Glomerular endothelial cell (primary cell): ENCODE measurements at places on chromosomes 6 and 20.

GRCh38 chr6:131213501-131213990 is 78.3 kb downstream of the AKAP7 start:
- no peak for DNase-seq

- DNase-seq: no peak
Measured at GRCh38 chr6:139406577-139407343, 32.3 kb upstream of the CITED2 start.

DNA sequence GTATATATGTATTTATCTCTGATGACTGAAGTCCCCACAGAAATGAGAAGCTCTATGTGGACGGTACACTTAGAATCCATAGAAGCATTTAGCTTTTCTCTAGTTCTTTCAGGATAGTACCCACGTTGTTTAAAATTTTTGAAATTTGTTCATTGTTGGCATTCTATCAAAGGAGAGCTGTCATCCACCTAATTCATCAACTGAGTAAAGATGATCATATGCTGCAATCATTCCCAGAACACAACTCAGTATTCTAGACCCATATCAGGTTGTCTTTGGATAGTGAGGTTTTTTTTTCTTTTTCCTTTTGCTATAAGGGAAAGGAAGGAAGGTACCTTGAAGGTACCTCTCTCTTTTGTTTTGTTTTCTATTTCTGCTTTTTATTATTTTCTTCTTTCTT is 9.3 kb downstream of the SERAC1 start:
- no peak for DNase-seq

DNA sequence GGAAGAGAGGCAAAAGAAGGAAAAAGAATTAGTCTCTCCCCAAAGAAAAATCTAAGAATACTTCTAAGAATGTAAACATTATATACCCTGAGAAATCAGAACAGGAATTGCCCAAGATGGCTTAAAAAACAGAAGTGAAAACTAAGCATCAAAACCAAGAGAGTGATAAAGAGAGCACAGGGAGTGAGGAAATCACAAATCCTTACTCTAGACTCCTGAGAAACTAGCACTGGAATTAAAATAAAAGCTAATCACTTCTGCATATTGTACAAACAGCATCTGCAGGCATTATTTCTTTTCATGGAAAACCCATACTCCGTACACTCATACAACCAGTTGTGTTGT is 285.7 kb downstream of the BTBD9 start:
- no peak for DNase-seq

DNA sequence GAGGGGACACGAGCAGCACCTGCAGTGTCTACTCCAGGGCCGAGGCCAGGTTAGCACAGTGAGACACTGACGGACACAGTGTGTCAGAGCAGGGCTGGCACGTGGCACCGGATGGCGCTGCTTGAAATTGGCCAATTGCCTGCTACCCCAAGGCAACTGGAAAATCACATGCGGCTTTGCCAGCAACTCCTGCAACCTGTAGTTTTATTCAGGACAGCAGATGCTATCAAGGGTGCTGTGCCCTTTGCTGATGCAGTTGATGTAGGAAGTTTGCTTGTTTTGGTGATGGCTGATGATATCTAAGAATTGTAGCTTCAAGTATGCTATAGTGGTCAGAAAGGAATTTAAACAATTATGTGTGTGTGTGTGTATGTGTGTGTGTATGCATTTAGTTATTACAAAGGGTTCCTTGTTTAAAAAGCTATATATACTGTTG is 25.9 kb downstream of the RIN2 start:
- DNase-seq: no peak

DNA sequence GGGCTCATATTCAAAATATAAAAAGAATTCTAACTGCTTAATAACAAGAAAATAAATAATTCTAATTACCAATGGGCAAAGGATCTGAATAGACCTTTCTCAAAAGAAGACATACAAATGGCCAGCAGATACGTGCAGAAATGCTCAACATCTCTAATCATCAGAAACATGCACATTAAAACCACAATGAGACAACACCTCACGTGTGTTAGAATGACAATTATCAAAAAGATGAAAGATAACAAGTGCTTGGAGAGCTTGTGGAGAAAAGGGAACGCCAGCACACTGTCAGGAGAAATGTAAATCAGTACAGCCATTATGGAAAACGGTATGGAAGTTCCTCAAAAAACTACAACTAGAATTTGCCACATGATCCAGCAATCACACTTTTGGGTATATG is 53.6 kb downstream of the MBOAT1 start:
- no peak for DNase-seq

DNA sequence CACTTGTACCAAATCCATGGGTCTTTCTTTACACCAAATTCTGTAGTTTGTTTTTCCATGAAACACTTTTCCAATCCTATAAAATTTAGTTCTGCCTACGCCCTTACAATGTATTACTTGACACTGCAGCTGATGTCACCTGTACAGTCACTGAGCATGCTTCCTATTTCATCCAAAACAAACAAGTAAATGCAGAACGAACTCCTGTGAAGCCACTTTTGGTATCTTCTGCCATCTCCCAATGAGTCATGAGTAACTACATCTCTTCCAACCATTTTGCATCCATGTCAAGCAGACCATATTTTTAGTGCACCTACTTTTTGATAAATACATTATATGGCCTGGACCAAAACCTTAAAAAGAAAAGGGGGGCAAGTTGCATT is 42.4 kb downstream of the HDDC2 start:
- DNase-seq: no peak

GRCh38 chr6:41451039-41451438 is 95.1 kb upstream of the FOXP4 start:
- no peak for DNase-seq

DNA sequence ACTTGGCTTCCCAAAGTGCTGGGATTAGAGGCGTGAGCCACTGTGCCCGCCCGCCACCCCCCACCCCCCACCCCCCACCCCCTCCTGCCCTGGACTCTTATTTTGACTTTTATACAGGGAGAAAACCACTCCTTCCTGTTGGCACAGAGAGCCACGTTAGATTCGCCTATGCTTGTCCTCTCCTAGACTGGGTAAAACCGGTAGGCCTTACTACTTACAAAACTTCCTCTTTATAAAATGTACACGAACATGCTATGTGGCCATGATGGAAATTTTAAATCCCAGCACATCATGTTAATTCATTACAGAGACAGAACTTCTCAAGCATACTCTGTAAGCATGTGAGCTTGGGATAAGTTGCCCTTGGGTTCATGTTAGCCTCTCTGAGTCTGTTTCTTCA is 124.2 kb downstream of the SLC24A3 start:
- no peak for DNase-seq

GRCh38 chr6:4912559-4912958 is 91.3 kb downstream of the RPP40 start:
- DNase-seq: no peak

GRCh38 chr20:62537649-62538292 is 62.0 kb upstream of the GATA5 start:
- no peak for DNase-seq
